ENCODE measurements at places on chromosomes 6 and 20.

GRCh38 chr6:96582436-96582835 is 19.5 kb downstream of the FHL5 start:
- DNase-seq = no peak

DNA sequence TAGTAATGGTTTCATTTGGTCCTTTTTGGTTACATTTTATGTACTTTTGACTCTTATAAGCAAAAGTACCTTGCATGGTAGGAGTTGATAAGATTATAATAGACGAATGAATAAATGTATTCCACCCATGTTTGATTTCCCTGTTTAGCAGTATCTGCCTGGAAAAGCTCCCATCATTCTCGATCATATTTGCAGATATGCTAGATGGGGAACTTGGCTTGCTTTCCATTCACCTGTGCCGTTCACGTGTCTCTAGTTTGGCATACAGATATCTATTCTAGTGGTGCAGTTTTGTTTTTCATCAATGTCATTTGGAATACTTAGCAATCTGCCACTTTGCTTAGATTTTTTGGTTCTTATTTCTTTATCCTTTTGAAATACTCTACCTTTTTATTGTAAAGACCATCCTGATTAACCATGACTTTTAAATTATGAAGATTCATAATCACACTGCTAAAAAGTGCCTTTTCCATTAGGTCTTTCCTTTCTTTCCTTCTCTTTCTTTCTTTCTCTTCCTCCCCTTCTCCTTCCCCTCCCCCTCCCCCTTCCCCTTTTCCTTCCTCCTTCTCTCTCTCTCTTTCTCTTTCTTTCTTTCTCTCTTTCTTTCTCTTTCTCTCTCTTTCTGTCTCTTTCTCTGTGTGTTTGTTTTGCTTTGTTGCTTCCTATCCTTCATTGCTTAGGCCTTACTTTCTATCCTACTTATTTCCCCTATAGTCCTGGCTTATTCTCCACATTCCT is 40.4 kb downstream of the ANKS1A start:
- DNase-seq = no peak

GRCh38 chr6:1618311-1619097 is 8.8 kb downstream of the FOXC1 start:
- DNase-seq = no peak

DNA sequence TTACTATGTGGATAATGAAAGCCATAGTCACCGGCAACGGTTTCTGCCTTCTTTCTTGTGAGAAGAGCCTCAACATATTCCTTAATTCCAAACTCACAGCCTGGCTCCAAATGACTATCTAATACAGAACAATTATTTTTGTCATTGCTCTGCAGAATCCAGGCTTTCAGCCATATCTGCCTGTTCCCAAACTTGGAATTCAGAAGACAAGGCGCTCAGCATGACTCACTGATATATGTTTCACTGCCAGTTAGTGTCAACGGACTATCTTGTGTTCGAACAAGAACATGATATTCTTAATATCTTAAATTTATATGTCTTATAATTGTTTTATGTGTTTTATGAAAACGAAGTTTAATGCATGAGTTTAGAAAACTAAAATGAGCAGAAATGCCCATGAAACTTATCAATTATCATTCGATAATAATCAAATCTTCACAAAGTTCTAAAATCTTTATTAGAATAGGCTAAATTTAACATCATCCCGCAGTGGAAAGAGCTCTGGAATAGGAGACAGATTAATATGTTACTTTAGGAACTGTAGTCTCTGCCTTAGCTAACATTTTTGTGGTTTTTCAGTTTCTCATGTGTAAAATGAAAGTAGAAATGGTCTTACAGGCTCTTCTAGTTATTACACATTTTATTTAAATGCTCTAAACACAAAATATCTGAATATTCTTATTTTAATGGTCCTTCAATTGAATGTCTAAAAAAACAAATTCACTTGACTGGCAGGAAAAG is 669.3 kb upstream of the GJE1 start:
- DNase-seq = no peak

GRCh38 chr20:58630063-58630462 is 21.0 kb upstream of the STX16 start:
- DNase-seq = no peak

- no peak for DNase-seq
These were observed 761 bp downstream of the KLHL32 start for GRCh38 chr6:96925290-96925687.

- DNase-seq = no peak
These were observed 106.3 kb upstream of the GJE1 start for GRCh38 chr6:142026471-142026870.

GRCh38 chr6:36459501-36459900 is 16.7 kb downstream of the KCTD20 start:
- DNase-seq = no peak

GRCh38 chr6:153575528-153575927 is 444.4 kb upstream of the RGS17 start:
- no peak for DNase-seq

DNA sequence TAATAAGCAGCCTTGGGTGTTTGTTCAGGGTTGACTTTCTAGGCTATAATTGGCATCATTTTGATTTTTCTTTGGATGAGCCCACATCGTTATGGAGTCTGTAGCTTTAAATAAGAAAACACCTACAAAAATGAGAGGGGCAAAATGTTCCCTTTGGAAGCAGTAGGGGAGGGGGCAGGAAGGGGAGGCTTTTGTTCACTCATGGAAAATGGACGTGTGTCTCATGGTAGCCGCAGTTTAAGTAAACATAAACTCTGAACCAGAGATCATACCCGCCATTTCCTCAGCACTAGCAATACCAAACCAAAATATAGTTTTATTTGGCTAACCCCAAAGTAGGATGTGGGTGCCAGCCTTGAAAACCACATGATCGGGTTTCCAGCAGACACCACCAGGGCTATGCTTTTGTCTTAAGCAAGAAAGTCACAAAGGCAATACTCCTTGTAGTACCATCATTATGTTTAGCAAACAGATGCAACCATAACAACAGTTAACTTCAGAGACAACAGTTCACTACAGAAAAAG is 572.5 kb upstream of the JAG1 start:
- DNase-seq = no peak

DNA sequence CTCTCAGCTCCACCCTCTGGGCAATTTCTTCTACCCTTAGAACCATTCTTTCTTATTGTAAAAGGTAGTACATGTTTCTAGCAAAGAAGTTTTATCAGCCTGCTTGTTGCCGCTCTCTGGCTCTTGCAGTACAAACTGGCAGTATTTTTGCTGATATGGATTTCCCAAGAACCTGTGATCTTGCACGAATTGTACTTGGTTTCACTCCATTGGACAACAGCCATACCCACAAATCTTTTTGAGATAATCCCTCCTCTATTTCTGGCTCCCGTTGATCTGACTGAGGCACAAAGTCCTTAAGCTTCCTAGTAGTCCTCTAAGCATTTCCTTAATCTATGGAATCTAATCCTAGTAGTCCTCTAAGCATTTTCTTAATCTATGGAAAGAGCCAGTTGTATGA is 487.0 kb upstream of the PTCHD4 start:
- DNase-seq = no peak

- DNase-seq = no peak
These were observed 25.4 kb downstream of the CDYL start for GRCh38 chr6:4801491-4802110.

- no peak for DNase-seq
These were observed 36.9 kb downstream of the STK38 start for GRCh38 chr6:36510365-36510764.

DNA sequence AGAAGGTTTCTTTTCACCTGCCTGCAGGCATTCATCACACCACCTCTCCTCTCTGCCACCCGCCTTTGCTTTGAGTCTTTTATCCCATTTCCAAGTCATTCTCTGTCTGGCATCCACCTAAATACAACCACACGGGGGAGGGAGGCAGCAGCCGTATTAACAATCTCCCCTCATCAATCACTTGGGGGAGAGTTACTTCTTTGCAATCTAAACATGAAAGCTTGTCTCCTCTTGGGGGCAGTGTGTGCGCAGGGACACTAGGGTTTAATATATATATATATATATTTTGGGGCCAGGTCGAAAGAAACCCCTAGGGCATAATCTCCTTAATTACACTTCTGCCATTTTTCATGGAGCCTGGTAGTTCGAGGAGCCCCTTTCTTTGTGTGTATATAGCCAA is 214.5 kb downstream of the TSHZ2 start:
- DNase-seq = no peak

DNA sequence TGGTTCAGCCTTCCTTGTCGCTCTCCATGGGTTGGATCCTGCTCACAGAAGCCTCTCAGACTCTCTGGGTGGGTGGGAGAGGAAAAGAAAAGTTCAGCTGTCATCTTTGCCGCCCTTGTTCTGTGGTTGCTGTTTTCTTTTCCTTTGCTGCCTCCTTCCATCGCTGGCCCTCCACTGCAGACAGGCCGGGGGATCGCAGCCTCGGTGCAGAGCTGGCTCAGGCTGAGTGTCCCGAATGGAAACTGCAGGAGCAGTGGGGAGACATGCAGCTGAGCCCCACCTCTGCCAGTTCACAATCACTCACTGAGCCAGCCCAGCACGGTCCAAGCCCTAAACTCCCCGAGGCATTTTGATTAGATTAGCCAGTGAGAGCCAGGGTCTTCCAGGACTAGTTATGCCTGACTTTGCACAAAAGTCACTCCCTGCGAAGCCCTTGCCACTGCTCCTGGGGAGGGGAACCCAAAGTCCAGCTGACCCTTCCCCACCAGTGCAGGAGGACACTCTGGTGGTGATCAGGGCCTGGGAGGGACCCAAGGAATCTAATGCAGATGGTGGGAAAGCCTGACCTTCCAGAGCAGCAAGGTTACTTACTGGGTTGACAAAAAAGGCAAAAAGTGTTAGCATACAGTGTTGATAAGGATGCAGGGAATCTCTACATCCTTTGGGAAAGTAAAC is 14.0 kb downstream of the NRN1 start:
- DNase-seq = no peak

DNA sequence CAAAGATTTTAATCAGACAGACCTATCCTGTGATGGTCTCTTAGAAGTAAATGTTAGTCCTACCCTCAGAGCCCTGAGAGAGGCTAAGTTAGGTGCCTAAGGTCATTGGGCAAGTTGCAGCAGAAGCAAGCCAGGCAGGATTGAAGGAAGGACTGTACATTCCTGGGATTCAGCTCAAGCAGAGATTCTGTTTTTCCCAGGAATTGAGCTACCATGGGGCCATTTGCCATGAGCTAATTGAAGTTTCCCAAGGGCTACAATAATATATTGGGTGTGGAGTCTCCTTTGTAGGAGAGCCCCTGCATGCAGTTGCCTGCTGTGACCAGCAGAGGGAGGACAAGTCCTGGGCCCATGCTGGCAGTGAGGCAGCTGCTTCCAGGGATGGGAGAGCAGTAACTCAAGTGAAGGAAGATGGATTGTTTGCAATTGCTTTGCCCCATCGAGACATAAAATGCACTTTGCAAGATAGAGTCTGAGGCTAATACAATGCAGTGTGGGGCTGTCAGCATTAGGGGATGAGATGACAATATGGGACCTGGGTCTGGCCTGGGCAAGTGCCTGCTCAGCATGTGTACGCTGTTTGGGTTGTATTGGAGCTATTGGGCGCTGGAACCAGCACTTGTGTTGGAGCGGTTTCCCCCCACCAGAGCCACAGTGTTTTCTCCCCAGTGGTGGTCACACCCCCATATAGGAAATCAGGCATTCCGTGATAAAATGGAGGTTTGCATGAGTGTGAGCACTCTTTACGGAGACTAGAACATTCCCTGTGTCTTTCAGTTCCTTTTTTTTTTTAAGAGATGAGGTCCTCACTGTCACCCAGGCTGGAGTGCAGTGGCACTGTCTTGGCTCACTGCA is 27.9 kb downstream of the DNMT3B start:
- peak; percentile 90 for DNase-seq

DNA sequence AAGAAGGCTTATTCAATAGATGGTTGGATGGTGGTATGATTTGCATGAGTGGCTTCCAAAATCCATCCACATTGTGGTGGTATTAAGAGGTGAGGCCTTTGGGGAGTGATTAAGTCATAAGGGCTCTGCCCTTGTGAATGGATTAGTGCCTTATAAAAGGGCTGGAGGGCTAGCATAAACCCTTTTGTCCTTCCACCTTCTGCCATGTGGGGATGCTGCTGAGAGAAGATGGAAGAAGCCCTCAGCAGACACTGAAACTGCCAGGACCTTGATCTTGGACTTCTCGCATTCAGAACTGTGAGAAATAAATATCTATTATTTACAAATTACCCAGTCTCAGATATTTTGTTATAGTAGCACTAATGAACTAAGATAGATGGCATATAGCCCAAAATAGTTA is 27.8 kb upstream of the SRPK1 start:
- no peak for DNase-seq

DNA sequence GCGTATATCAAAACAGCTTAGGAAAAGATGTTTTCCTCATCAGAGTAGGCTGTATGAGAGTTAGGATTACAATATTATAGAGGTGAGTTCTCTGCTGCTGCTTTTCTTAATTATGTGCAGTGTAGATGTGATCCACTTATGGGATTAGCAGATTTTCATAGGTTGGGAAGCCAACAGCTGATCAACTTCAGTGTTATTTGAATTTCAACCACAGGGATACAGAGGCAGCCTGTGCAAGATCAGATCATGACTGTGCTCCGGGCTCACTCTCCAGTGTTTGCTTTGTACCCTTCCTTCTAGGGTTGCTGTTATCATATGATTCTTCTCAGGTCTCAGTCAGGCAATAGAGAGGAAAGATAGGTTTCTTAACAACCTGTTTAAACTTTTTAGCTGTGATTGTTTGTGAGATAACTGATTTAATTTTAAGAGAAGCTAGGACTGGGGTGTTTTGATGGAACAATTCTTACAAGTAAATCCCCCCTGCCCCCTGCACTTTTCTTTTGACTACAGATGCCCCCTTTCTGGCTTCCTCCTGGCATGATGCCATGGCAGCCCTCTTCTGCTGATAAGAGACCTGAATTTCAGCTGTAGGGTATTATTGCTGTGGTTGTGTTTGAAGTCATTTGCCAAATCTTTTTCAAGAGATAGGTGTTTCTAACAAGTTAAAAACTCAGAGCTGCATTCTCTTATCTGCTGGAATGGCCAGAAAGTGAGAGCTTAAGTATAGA is 8.5 kb downstream of the RNF8 start:
- DNase-seq = no peak

DNA sequence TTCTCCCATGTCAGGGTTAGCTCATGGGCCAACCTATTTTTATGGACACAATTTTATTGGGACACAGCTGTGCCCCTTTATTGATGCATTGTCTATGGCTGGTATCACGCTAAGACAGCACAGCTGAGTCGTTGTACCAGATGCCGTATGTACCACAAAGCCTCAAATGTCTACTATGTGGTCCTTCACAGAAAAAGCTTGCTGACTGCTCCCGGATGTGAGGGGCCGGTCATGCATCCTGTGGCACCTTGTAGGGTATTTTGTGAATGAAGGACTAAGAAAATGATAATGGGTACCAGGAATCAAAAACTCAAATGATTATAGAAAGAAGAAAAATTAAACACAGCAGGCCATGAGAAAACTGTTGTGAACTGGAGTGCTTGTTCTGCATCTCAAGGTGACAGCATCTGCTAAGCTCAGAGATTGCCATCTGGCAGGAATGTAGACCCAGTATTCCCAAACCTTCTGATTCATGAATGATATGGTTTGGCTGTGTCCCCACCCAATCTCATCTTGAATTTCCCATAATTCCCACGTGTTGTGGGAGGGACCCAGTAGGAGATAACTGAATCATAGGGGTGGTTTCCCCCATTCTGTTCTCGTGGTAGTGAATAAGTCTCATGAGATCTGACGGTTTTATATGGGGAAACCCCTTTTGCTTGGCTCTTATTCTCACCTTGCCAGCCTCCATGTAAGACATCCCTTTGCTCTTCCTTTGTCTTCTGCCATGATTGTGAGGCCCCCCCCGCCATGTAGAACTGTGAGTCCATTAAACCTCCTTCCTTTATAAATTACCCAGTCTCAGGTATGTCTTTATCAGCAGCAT is 248.5 kb downstream of the TSHZ2 start:
- DNase-seq = no peak

Data from pancreas (tissue), 10 donors.